Ascending aorta (tissue), 2 donors: ENCODE measurements at places on chromosomes 2 and 18.

DNA sequence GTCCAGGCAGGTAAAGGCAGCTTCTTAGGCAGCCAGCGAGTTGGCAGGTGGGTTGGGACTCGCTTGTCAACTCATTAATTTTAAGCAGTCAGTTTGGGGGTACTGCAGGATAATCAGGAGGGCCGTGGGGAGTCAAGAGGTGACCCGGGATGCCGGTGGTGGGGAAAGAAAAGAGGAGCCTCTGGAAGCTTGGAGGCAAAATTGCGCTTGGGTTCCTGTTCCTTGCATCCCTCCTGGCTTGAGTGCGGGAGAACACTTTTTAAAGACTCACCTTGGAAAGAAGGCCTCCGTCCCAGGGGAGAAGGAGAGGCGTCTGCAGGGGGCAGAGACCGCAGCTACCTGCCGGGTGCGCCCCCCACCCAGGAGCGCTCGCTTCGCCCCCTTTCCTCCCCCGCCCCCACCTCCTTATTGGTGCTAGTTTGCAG is at the start of gene KCNJ3:
Gene KCNJ3 (plus strand): TSS at position 400 of the 425 bp plus-strand sequence. CDS start 81 bp downstream, outside the sequence.
- DNase-seq: no peak

DNA sequence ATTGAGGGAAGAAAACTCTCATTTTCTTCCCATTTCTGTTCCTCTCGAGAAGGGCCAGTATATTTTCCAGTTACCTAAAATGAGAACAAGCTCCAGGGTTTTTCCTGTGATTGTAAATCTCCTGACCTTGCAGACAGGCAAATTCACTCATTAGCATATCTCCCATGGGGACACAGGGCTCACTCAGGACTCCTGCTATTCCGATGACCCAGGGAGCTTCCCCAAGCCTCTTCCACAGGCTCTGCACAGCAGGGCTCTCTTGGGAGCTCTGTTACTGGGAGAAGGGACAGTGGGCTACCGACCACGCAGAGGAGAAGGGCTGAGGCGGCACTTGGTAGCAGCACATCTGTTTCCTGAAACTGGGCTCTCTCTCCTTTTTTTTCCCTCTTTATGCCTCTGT is 135.2 kb upstream of the CAPN13 start:
- DNase-seq: no peak

DNA sequence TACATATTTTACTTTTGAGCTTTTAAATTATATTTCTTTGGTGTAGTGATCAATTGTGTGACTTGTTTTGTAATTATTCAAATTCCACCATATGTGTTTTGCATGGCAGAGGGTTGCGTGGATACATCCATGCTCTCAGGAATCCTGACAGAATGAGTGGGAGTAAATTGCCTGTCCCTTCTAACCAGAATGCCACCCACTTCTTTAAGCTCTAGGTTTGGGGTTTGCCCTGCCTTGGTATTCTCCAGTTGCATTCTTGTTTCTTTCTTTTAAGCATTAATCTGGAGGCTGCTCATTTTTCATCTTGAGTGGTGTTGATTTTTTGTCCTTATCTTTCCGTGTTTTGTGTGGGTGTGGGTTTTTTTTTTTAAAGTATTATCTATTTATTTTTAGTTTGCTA is 360.0 kb downstream of the PTPRM start:
- no peak for DNase-seq

DNA sequence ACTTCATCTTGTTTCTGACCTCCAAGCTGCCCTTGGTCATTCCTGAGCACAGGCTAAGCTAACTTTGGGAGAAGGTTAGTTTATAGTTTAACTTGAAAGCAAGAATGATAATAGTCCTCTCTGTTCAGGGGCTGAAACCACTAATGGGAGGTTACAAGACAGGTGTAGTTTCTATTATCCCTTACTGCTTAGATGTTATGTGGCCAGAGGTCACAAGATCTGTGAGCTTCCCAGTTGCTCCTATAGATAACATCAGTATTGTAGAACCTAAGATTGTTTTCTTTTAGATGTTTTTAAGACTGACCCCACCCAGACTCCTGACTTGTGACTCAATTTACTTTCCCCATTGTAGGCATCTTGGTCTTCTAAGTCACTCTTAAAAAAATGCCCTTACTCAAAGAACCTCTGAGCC is 94.8 kb upstream of the LPIN2 start:
- no peak for DNase-seq

DNA sequence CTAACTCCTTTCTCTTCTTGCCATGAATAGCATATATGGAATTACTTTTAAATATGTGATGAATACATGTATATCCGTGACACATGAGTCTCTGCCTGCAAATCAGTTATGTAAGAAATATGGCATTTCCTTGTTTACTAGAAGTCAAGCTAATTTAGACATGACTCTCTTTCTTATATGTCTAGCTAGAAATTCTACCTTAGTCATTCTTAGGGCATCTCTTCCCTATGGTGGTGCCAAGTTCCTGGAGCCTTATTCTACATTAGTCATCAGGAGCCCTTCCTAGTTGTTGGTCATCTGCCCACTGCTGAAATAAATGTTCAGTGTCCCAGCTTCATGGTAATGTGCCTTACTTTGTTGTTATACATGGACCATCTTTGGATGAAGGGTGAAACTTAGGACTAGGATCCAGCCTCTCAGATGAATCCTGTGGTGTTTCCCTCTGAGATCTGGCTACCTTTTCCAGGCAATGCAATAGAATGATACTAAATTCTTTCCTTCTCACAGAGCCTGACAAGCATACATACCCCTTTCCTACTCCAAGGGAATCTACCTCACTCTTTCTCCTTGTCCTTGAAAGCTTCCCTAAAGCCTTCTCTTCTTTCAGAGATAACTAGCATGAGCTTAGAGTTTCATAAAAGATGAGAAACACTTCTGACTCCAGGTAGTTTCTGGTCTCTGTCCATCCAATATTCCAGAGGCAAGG is 415.3 kb upstream of the VWC2L start:
- DNase-seq: no peak

GRCh38 chr2:201795607-201796477 is 10.5 kb upstream of the CDK15 start:
- DNase-seq: no peak

- DNase-seq: peak; percentile 78
Observed at GRCh38 chr2:108534584-108535356, 500 bp downstream of the LIMS1 start.
